ENCODE measurements at places on chromosomes 6 and 20.
A peak's percentile ranks its signal among the peaks of the same experiment; 100 is the strongest.

GRCh38 chr6:56292505-56293181 lies 45.3 kb upstream of the COL21A1 start:
- peak; percentile 87 for DNase-seq

- no peak for DNase-seq
Measured at GRCh38 chr6:73556836-73557235, 36.0 kb upstream of the EEF1A1 start.

DNA sequence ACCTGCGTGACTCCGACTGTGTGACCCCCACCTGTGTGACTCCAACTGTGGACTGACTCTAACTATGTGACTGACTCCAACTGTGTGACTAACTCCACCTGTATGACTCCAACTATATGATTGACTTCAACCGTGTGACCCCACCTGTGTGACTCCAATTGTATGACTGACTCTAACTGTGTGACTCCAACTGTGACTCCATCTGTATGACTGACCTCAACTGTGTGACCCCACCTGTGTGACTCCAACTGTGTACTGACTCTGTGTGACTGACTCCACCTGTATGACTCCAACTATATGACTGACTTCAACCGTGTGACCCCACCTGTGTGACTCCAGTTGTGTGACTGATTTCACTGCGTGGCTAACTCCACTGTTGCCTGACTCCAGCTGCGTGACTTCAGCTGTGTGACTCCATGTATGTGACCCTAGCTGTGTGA lies 38.6 kb downstream of the SYNJ2 start:
- DNase-seq = no peak

GRCh38 chr6:81977486-81977885 lies 225.0 kb upstream of the TENT5A start:
- DNase-seq = peak; percentile 36

GRCh38 chr6:113017353-113017752 lies 670.2 kb downstream of the RFPL4B start:
- DNase-seq = peak; percentile 57

DNA sequence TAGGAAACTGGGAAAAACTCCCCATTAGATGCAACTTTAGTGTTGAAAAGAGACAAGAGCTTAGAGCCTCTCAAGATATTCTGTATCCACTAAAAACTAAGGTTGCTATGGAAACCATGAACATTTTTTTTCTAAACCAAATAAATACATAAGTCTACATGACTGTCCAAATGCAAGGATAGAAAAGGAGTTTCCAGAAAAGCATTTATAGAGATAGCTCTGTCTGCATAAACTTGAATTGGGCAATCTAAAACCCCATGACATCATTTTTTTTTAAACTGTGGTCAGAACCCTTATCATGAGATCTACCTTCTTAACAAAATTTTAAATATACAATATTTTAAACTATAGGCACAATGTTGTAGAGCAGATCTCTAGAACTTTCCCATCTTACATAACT lies 36.4 kb upstream of the FAM83B start:
- DNase-seq = peak; percentile 29

- DNase-seq = no peak
Measured at GRCh38 chr6:13358511-13358910, 30.2 kb upstream of the TBC1D7 start.

- DNase-seq = no peak
Measured at GRCh38 chr6:106563614-106564013, 65.7 kb downstream of the RTN4IP1 start.

GRCh38 chr6:27149150-27149549 lies 98.4 kb upstream of the PRSS16 start:
- DNase-seq = no peak

DNA sequence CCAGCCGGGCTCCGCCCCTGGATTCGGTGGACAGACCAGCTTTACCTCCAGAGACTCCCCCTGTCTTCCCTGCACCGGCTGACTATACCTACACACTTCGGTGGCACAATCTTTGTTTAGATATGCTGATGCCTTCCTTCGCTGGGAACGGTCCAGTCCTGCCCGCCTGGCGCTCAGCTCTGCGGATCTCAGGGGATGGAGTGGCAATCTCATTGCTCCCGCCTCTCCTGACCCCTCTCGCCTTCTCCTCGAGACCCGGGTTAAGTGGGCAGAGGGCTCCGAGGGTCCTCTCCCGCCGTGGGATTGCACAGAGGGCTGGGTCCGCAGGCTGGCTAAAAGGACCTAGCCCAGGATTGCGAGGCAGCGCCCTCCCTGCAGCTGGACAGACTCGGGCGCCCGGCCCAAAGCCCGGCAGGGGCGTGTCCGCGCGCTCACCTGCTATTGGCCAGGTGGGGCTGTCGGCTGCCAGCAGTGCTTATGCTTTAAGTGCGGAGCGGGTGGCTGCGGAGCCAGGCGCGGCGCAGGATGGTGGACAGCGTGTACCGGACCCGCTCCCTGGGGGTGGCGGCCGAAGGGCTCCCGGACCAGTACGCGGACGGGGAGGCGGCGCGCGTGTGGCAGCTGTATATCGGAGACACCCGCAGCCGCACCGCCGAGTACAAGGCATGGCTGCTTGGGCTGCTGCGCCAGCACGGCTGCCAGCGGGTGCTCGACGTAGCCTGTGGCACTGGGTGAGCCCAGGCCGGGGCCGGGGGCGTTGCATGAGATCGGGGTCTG lies at the start of gene GNMT:
Gene GNMT, plus strand, starts transcription at position 512 of the 777 bp plus-strand sequence. Its CDS starts 14 bp downstream, at position 526.
- peak; percentile 32 for DNase-seq

DNA sequence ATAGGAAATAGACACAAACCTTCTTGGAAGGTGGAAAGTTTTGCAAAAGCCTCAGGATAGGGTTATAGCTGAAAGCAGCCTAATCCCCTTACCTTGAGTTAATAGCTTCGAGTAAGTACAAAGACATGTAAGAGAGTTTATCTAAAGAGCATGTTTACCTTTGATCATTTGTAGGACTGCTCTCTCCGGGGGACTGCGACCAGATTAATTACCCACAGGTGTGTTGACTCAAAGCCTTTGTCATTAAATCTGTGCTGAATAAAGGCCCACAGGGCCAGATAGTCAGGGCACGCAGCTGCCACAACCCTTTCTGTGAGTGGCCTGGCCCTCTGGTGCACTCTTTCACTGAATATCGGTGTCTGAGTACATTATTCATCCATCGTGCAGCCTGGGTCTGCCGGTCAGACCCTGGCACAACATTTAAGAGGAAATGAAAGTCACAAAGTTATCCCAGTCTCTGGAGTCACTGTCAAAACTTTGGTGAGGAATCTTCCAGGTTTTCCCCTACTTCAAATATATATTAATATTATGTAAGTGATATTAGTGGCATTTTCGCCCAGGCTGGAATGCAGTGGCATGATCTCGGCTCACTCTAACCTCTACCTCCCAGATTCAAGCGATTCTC lies 5.4 kb upstream of the MICA start:
- no peak for DNase-seq

DNA sequence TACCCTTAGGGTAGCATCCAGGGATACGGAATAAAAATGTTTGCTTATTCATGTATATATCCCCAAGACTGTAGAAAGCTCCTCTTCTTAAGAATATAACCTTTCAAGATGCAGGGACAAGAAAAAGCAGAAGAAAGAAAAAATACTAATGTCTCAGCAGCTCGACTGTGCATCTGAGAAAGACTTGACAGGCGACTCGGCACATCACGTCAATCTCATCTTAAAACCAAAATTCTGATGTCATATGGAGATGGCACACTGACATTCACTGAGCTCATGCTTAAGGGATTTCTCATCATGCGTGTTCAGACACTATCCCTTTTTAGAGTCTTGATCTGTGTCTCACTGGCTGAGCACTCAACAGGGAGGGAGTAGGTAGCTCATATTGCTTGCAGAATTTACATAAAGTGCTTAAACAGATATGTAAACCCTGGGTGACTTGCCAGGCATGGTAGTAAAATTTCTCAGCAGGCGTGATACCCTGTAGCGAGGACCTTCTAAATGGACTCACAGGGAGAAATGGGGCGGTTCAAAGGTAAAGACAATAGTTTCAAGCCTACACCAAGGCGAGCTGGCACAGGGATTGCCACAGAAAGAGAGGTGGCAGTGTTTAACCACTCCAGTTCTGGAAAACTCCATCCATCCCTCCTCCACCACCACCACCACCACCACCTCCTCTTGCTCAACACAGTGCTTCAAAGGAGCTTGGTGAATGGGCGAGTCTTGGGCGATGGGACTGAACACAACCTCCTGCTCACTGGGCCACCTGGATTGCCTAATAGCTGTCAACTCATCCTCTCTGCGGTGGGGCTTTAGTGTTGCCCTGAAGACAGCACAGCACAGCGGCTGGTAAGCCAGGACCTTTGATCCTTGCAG lies 330.5 kb downstream of the TFAP2A start:
- DNase-seq = no peak

DNA sequence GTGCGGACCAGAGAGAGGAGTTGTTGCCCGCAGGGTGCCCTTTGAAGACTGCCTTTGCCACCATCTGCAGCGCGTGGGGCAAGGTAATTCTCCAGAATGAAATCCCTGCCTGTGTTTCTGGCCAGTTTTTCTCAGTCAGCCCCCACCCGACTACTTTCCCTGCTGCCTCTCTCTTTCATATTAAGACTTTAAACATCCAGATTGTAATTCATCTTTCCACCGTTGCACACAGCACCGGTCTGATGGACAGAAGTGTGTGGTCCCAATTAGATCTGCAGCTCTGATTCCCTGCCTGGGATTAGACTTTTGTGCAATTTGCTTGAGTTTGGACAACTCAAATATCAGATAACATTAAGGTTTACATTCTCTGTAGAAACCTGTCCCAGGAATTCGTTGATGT lies 489.0 kb downstream of the QKI start:
- no peak for DNase-seq

GRCh38 chr6:77383026-77383425 lies 80.3 kb downstream of the HTR1B start:
- DNase-seq = no peak

- DNase-seq = peak; percentile 2
Measured at GRCh38 chr6:100998111-100998510, 117.0 kb upstream of the ASCC3 start.

- DNase-seq = no peak
Measured at GRCh38 chr20:53322651-53323050, 271.0 kb downstream of the ZNF217 start.

GRCh38 chr6:56875961-56876360 lies 78.9 kb upstream of the BEND6 start:
- DNase-seq = no peak

- no peak for DNase-seq
Measured at GRCh38 chr6:17125407-17125806, 23.6 kb downstream of the STMND1 start.

- DNase-seq = peak; percentile 16
Measured at GRCh38 chr6:90008908-90009501, 114.7 kb downstream of the GJA10 start.

DNA sequence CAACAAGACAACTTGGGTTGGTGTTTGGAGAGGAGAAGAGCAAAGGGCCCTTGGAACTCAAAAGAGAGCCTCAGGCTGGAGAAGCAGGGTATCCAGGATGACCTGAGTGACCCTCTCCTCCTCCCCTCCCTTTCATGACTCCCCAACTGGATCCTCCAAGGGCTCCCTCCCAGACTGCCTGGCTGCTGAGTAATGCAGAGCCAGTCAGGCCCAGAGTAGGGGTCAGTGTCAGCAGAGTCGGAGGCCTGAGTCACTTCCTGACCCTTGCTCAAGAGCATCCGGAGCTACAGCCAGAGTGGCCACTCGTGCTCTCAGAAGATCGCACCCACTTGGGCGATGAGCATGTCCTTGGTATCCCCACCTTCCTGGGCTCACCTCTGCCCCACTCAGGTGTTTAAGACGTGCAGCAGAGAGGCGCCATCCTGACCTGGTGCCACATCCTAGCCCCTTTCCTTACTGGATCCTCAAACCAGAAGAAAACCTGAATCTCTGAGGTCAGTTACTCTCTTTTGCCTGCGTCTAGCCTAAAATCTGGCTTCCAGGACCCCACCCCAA lies 2.8 kb upstream of the MAPK13 start:
- DNase-seq = peak; percentile 44

GRCh38 chr6:132369526-132369925 lies 31.7 kb downstream of the MOXD1 start:
- peak; percentile 50 for DNase-seq

GRCh38 chr6:119065382-119065781 lies 13.1 kb downstream of the FAM184A start:
- DNase-seq = no peak

DNA sequence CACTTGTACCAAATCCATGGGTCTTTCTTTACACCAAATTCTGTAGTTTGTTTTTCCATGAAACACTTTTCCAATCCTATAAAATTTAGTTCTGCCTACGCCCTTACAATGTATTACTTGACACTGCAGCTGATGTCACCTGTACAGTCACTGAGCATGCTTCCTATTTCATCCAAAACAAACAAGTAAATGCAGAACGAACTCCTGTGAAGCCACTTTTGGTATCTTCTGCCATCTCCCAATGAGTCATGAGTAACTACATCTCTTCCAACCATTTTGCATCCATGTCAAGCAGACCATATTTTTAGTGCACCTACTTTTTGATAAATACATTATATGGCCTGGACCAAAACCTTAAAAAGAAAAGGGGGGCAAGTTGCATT lies 42.4 kb downstream of the HDDC2 start:
- no peak for DNase-seq

DNA sequence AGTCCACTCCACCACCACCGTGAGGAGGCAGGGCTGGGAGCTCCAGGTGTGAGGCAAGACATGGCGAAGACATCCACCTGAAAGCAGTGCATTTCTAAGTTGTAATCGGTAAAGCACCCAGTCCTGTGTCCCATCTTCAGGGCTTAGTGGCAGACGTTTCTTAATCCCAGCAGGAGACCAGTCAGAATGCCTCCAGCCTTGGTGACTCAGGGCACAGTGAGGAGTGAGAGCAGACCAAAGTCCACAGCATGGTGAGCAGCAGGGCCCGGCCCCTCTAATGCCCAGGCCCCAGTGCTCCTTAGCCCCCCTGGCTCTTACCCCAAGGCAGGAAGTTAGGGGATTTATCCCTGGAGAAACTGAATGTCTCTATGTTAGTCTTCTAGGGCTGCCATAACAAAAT lies 183.9 kb downstream of the SYNDIG1 start:
- peak; percentile 29 for DNase-seq
